ENCODE measurements at places on chromosomes 12 and 14.

GRCh38 chr12:26434299-26435068 lies 239.1 kb downstream of the SSPN start:
- DNase-seq, result peak; percentile 28

- DNase-seq, result no peak
Observed at GRCh38 chr12:69919495-69919894, 94.5 kb downstream of the MYRFL start.

DNA sequence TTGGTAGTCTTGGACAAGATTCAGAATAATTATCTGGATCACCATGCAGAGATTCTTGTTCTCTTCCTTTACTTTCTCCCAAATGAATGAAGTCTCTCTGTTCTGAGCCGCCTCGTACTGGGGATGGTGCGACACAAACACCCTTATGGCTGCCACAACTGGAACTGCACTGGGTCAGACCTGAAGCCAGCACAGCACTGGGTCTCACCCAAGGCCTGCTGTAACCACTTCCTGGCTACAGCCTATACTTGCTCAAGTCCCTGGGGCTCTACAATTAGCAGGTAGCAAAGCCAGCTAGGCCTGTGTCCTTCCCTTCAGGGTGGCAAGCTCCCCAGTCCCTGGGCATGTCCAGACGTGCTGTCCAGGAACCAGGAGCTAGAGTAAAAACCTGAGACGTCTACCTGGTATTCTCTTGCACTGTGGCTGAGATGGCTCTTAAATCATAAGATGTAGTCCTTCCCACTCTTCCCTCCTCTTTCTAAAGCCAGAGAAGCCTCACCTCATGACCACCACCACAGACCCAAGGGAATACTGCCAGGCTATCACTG lies 27.6 kb downstream of the IFNG start:
- no peak for DNase-seq

- DNase-seq, result no peak
Observed at GRCh38 chr12:96218989-96219678, 25.0 kb downstream of the ELK3 start.

DNA sequence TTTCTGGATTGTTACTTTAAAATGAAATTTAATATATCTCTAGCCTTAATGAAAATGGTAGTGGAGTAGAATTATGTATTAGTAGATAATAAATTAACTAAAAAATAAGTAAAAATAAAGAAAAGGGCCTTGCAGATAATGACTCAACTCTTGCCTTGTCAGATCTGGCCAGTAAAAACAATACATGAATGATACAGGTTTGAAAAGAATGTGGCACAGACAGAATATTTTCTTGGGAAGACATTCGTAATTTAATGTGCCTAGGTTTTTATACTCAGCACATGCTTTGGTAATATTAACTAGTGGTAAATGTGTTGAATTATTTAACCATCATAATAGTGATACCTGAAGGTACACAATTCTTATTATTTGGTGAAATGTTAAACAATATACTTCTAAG lies 28.3 kb downstream of the ATF7IP start:
- DNase-seq, result no peak

DNA sequence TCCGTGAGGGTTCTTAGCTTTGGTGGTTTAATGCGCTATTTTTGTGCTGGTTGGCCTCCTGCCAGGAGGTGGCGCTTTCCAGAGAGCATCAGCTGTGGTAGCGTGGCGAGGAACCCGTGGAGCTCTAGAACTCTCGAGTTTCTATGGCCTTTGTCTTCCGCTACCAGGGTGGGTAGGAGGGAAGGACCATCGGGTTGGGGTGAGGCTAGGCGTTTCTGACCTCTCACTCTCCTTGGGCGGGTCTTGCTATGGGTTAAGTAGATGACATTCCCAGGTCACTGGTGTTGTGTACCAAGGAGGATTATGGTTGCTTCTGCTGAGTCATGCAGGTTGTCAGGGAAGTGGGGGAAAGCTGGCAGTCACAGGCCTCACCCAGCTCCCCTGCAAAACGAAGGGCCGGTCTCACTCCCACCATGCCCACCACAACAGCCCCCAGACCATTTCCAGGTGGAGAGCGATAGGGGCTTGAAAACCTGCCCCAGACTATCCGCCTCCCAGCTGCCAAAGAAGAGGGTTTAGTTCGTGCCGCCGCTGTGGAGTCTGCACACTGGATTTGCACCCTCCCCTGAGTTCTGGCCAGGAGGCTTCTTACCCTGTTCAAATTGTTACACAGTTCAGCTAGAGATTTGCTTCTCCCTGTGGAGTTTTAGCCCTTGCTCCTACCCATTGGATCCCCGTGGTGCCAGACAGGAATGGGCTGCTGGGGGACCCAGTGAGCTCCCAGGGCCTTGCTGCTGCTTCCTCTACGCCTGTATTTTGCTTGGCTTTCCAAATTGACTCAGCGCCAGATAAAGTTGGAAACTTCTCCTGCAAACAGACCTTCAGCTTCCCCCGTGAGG lies 21.9 kb downstream of the RNFT2 start:
- DNase-seq, result no peak

GRCh38 chr14:64671591-64671990 lies 32.6 kb upstream of the PLEKHG3 start:
- DNase-seq, result peak; percentile 65

DNA sequence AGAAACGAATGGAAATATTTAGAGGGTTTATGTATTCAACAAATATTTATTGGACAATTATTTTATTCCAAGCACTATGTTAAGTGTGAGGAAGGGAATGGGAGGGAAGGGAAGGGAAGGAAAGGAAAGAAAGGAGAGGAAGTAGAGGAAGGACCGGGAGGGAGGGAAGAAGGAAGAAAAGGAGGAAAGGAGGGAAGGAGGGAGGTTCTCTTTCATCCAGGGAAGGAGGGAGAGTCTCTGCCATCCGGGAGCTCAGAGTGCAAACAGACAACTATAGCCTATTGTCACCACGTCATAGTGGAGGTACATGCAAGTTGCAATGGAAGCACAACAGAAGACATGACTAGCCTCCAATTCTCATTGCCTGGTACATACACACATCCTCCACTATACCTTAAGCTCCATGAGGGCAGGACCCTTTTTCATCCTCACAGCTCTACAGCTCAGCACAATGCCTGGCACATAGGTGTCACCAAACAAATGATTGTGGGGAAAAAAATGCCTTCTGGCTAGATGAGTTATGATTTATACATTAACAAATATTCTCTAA lies 48.1 kb downstream of the DAD1 start:
- no peak for DNase-seq

- DNase-seq, result peak; percentile 68
Observed at GRCh38 chr14:71231521-71232393, 324.5 kb downstream of the PCNX1 start.

- DNase-seq, result no peak
Observed at GRCh38 chr12:127327986-127328385, 939.0 kb upstream of the TMEM132C start.

DNA sequence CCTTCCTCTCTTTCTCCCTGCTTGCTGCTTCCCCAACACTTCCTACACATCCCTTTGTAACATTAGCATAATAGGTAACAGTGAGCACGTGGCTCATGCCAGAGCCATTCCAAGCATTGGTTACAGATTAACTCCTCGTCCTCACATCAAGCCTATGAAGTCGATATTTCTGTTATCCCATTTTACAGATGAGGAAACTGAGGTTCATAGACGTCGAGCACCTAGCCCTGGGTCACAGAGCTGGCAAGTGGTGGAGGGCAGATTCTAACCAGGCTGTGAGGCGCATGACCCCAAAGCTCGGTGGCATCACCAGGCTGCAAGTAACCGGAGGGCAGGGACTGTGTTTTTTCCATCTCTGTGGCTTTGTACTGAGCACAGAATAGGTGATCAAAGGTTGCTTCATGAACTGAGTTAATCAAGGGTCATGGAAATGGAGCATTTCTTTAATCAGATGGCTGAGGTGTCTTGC lies 5.7 kb upstream of the SERPINA1 start:
- no peak for DNase-seq

DNA sequence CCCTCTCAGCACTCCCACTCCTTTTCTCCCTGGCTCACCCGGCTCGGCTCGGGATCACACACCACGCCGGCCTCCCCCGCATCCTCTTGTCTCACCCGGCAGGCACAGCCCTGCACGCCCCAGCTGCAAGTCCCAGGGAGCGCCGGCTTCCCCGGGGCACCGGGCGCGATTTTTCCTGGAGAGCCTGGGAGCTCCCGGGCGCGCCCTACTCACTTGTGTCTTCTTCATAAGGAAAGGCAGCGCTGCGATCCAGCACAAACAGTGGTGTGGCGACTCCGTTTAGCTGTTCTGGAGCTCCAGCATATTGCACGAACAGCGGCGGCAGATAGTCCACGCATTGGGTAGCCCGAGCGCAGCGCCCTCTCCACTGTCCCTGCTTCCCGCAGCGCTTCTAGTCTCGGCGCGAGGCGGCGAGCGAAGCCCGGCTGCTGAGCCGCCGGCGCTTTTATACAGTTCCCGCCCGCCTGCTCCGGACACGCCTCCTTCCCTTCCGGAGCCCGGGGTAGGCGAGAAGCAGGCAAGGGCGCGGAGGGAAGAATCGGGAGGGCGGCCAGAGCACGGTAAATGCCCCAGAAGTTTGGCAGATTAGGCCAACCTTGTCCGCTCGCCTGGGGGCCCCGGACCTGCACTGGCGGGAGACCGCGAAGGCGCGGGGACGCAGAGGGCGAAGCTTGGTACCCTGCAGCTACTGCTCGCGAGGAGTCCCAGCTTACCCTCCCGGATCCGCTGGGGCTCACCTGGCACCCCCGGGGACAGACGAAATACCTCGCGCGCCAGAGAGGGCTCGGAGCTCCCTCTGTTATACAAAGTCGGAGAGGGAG lies at the start of gene KITLG:
Gene KITLG (minus strand): TSS at position 421 of the 821 bp plus-strand sequence. CDS start 193 bp downstream, at position 228.
- DNase-seq, result peak; percentile 74

- no peak for DNase-seq
Observed at GRCh38 chr12:70197345-70197744, 45.9 kb upstream of the CNOT2 start.

DNA sequence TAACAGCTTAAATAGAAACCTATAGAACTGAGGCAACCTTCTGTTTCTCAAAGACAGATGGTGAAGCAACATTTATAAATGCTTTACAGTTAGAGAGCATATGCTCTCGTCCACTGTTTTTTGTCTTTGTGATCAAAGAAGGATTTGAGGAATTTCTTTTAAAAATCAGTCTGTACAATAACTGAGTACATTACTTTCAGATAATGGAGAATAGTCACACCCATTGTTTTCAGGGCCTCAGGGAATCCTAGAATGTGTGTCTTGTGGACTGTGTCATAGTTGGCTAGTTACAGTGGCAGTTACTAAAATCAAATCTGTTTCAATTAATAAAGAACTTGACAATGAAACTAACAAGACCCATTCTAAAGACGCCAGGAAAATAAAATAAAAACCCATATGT lies 107.9 kb downstream of the PRKCH start:
- no peak for DNase-seq

DNA sequence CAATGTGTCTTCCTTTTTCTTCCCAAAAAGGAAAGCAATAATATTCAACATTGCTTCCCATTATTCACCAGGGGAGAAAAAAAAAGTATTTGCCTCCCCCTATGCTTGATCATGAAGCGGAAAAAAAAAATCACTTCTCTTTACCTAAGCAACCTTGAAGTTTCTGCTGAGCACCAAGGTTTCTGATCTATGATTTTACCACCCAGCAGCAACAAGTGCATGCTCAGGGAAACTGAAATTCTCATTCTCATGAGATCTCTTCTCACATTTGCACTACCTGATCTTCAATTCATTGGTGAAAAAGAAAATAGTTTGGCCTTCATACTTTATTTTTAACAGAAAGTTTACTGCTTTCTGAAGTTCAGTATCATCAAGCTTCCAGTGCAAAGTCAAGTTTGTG lies 125.8 kb downstream of the ARMH4 start:
- no peak for DNase-seq

DNA sequence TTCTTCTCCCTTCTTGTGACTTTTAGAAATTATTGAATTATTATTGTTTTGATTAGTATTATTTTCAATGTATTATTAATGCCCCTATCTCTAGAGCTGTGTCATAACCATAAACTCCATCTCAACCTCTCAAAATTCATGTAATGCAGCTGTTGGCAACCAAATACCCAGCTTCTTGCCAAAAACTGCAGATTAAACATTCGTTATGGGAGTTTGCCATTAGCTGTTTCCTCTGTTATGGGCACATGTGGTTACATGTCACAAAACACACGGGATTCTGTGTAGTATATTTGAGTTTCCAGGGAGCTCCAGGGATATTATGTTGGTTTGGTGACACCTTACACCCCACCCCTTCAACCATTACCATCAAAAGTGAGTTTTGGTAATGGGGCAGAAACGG lies 2.8 kb upstream of the ALX1 start:
- no peak for DNase-seq

- DNase-seq, result no peak
Observed at GRCh38 chr12:91230841-91231240, 48.2 kb upstream of the DCN start.

DNA sequence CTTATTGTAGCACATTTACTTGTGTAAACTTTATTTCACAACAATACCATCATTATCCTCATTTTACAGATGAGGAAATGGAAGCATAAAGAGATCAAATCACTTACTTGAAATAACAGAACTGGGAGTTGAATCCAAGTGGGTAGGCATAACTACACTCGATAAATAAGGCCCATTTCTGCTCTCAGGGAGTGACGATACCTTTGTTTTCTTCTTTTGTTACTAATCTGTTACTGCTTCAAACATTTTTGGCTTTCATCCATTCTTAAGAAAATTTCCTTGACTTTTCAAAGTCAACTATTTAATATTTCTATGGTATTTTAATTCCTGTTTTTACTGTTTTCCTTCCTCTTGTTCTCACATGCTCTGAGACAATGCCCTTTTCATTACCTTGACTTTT lies 201.6 kb downstream of the ATP23 start:
- DNase-seq, result no peak

DNA sequence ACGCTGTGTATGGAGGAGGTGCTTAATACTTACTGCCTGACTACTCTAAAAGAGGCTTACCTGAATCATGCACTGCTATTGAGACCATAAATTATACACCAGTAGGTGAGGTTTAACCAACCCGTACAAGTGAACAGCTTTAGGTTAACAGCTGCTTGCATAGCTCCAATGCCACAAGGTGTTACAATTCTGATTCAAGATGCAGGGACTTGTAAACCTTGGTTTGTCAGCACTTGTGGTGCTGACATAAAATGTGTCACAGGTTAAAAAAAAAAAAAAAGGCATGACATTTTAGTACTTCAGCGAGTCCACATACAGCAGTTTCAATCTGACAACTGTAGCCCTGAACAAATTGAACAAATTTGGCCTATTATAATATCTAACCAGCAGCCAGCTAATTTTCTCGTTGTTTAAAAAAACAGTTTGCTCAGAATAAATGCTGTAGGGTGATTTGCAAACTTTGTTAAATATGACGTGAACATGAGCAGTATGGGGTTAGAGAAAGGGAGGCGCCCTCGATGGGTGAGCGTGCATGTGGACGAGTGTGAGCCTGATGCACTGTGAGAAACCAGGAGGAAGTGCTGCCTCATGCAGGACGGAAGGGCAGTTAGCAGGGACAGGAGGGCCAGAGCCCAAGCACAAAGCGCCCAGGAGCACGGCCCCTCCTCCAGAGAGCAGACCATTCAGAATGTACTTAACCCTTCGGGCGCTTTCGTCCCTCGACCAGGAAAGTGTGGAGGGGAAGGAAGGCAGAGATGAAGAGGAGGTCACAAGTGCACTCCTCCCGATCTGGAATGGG lies 44.7 kb downstream of the TCHP start:
- no peak for DNase-seq

- DNase-seq, result no peak
Observed at GRCh38 chr12:13103391-13104033, at the start of gene GSG1. Gene GSG1 (minus strand): TSS chr12:13103667. CDS start chr12:13103512, 155 bp downstream.
